NCI-H2107 (cell line): ENCODE measurements at places on chromosomes 16 and 17.

DNA sequence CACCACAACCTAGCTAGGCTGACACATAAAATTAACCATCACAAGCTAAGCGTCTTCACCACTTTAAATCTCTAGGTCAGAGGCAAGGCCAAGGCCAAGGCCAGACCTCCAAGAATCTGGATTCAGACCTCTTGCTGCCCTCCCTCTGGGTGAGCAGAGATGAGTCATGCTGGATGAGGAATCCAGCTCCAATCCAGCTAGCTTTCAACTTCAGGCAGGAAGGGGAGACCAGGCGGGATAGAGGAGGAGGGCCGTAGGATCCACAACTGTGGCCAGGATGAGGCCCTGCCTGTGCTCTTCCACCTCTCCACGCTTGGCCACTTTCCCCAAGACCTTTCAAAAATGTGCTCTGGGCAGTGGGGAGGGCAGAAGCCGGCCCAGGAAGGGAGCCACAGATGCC lies 14.7 kb downstream of the LRRC75A start:
- no peak for DNase-seq

- DNase-seq = no peak
Measured at GRCh38 chr17:69402052-69402451, 12.4 kb upstream of the MAP2K6 start.

- no peak for DNase-seq
Measured at GRCh38 chr16:85269165-85269564, 156.9 kb upstream of the CIBAR2 start.

- no peak for DNase-seq
Measured at GRCh38 chr17:74558882-74559519, 8.3 kb downstream of the CD300H start.

DNA sequence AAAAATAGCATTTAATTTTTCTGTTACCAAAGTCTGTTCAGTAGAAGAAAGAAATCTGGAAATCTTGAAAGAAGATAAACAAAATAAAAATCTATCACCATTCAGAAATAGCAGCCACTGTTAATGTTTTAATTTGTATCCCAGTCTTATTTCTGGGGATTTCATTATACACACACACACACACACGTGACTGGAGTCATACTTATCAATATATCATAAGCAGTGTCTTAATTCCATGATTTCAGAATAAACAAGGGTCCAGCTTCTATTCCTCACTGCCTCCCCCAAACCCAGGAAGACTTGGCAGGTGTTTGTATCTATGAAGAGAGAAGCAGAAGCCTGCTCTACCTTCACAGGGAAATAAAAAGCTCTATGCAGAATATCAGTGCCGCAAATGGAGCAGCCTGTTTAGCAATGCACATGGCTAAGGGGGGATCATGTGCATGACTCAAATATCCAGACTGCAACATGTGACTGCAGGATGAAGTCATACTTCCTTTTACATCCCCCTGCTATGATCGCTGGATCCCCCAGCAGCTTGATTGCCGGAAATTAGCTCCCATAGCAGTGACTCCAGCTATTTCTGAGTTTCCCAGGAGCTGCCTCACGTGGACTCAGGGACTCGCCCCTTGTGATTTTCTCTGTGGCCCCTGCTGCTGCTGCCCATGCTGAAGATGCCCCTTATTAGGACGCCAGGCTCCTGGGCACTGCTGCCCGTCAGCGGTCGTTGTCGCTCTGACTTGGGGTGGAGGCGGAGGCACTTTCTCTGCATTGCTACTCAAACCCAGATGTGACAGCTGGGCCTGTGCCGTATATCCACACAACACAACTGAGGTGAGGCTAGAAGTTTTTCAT lies 341.0 kb downstream of the CPPED1 start:
- DNase-seq = no peak

DNA sequence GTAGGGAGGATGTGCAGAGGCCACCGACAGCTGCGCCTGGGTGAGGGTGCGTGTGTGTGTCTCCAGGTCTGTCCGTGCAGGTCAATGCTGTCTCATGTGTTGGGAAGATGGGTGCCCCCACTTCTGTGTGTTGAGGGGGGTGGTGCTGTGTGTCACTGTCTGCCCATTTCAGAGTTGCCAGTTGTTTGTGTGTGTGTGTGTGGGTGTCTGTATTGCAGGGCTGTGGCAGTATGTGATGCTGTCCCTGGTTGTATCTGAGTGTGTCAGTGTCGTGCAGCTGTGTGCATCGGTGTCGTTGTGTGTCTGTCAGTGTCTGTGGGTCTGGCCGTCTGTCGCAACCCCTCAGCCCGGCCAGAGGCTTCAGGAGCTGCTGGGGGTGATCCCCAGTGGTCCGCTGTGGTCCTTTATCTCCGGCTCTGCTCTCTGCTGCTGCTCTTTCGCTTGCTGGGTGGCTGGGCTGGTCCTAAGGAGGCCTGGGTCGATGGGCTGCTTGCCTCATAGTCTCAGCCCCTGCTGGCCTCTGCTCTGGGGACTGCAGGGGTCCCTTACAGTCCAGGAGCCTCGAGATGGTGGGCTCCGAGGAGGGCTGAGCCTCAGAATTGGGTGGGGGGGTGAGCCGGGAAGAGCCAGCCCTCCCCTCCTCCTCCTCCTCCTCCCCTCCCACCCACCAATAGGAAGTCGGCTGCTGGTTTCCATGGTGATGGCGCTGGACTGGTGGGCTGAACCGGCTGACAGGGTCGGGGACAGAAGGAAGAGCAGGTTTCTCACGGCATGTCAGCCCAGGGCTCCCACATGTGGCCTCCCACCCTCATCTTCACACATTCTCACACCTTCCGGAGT lies at the start of gene TSPOAP1:
TSS of gene TSPOAP1 (minus strand) at position 601 of the 840 bp plus-strand sequence. CDS start 875 bp downstream, outside the sequence.
- no peak for DNase-seq

DNA sequence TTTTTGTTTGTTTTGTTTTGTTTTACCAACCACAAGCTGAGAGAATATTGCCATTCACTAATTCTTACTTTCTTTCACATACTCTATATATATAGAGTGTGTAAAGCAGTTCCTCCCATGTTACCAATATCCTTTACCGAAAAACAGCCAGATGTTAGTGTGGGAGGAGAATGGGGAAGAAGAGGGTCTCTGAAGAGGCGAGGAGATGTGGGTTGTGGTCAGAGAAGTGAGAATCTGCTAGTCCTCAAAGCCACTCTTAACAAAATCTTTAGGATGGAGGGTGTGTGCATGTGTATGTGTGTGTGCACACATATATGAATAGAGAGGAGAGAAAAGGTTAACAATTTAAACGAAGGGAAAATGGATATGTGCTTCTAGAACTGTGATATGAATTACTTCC lies 80.6 kb downstream of the TUBD1 start:
- DNase-seq = no peak

DNA sequence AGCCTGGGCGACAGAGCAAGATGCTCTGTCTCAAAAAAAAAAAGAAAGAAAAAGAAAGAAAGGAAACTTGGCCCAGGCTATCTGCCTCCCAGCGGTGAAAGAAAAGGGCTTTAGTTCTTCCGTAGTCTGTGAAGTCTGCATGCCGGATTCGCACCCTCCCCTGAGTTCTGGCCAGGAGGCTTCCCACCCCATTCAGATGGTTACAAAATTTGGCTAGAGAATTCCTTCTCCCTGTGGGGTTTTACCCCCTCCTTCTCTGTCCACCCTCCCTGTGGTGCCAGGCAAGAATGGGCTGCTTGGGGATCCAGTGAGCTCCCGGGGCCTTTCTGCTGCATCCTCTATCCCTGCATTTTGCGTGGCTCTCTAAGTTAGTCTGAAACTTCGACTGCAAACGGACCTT lies 37.8 kb downstream of the PAFAH1B1 start:
- DNase-seq = no peak

- no peak for DNase-seq
Measured at GRCh38 chr16:54268340-54268739, 18.2 kb downstream of the IRX3 start.

GRCh38 chr16:27920391-27920891 lies 143.1 kb downstream of the GSG1L start:
- peak; percentile 12 for DNase-seq

- DNase-seq = no peak
Measured at GRCh38 chr16:66800856-66801255, 528 bp downstream of the TERB1 start.

GRCh38 chr16:80389338-80389737 lies 151.5 kb upstream of the DYNLRB2 start:
- no peak for DNase-seq

DNA sequence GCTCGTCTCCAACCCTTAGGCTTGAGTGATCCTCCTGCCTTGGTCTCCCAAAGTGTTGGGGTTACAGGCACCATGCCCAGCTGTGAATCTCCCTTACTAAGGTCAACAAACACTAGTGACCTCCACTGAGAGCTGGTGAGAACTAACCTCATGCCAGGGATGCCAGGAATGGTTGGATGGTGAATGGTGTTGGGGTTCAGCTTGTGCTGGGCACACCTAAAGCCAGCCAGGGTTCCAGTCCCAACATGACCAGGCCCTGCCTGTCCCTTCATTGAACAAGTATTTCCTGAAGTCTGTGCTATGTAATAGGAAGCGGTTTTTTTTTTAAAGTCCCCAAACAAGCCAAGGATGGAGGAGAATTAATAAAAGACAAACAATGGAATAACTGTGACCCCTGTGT lies 56.0 kb upstream of the TOB1 start:
- DNase-seq = no peak

DNA sequence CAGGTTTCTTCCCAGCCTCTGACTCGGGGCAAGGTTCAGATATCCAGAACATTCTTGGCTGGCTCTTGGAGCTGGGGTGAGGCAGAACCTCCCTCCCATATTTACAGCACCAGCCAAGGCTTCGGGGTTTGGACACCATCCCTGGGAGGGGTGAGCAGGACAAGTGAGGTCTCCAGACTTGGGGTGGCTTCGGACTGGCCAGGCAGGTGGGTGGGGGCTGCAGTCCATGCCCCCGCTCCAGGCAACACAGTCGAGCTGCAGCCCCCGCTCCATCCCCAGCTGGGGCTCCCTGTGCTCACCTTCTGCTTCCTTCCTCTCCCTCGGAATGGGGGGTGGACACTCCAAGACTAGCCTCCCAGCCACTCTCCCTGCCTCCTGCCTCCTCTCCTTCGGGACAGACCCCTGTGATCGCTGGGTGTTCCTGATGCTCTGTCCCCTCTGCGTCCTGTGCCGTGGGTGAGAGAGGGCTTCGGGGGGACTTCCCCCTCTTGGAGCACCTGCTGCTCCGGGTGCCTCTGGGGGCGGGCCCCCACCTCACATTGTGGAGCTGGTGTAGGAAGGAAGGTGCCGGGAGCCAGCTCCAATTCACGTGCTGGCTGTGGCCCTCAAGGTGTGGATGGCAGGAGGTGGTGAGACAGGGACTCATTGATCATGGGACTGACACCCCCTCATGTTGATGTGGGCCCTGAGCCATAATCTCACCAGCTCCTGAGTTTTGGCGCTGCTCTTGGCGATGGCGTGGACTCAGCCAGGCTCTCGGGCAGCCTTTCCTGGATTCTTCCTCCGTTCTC lies 189.2 kb downstream of the SEC14L1 start:
- DNase-seq = no peak

GRCh38 chr17:80673152-80673920 lies 128.7 kb downstream of the RPTOR start:
- DNase-seq = no peak

DNA sequence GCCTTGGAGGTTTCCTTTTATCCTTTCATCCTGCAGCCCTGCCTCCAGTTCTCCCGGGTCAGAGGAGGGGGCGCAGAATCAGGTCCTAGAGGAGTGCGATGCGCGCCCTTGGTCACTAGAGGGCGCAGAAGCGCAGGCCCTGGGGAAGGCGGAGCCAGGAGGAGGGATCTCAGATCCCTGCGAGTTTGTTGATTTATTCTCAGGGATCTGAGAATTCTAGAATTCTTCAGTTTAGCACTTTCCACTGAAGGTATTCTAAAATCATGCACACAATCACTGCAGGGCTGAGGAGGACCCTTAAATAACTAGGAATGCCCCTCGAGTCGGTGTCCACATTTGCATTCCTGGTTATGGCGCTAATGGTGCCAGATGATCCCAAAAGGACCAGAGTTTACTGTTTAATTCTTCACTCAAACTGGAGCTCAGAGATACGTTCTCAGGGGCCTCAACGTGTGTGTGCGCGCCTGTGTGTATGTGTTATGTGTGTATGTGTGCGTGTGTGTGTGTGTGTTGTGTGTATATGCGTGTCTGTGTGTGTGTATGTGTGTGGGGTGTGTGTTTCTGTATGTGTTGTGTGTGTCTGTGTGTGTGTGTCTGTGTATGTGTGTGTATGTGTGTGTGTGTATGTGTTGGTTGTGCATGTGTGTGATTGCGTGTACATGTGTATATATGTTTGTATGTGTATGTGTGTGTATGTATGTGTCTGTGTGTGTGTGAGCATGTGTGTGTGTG lies 6.9 kb upstream of the ELAC2 start:
- no peak for DNase-seq

DNA sequence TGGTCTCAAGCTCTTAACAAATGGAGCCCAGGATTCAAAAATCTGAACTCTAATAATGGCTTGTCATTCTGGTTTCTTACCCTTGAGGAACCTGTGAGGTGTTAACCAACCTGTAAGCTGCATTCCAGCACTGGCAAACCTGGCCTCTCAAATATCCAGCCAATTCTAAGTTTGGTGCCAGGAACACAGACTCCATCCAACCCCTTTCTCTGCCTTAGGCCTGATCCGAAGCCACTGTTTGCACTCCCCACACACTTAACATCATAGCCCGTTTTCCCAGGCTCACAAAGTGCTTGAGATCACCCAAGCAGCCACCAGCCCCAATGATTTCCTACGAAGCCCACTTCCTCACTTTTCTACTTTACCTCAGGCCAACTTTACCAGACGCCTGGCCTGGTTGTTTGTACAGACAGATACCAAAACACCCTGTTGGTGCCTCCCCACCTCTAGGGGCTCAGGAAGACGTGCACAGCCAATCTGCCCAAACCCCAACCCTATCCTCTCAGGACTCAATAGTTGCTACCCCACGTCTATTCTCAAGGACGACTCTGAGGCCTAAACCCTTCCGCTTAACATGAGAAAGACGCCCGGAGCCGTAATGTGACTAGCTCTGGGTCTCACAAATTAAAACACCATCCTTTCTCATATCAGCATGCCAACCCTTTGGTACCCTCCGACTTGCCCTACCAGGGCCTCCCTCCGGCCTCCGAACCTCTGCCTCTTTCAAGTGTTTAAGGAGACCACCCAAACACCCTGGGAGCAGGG lies 3.2 kb upstream of the PER1 start:
- no peak for DNase-seq

DNA sequence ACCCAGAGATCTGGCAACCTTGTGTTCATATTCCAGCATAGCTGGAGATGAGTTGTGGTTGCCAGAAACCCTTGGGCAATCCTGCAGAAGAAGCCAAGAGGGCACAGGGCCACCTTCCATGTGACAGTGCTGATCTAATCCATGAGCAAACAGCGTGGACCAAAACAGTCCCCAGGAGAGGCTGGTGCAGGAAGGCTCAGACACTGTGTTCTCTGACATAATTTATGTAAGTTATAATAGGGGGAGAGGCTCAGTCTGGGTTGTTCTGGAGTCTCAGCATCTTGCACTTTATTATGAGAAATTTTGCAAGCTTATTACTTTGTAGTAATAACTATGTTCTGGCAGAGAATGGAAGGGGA lies 273.9 kb downstream of the HAPSTR1 start:
- no peak for DNase-seq

- no peak for DNase-seq
Measured at GRCh38 chr16:22973522-22973921, 159.6 kb downstream of the HS3ST2 start.

DNA sequence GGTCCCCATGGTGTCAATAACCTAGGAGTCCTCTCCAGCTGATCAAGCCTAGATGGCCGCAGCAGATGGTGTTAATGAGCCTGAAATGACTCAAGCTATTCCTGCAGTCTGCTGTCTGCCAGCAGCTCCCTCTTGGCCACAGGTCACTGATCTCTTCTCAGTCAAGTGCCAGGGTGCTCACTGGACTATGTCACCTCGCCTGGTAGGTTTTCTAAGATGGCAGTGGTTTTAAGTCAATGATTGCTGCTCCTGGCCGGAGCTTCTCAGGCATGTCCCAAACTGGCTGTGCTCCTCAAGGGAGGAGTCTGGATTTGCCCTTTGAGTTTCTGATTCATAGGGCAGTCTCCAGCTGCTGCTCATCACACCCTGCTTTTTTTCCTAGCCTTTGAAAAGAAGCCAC lies 58.6 kb upstream of the SHISA6 start:
- DNase-seq = no peak
